Stomach (tissue), 19 donors: ENCODE measurements at places on chromosomes 7 and 10.

DNA sequence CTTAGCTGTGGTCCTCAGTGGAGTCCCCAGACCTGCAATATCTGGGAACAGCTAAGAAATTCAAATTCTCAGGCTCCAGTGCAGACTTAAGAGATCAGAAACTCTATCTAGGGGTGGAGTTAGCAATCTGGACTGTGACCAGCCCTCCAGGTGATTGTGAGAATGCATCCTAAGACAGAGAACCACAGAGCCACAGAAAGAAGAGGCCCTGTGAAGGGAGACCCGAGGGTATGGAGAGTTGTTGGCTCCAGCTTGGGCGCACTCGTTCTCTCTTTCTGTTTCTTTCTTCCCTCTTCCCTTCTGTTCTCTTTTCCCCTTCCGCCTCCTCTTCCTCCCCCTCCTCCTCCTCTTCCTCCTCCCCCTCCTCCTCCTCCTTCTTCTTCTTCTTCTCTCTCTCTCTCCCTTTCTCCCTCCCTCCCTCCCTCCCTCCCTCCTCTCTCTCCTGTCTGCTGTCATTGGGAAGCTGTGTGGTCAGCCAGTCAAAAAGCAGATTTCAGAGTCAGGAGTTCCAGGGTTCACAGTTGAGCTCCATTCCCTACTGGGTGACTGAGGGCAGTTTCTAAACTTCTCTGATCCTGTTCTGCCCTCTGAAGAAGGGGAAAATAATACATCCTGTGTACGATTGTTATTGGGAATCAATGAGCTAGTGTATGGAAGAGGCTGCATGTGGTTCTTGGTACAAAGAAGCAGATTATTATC lies 62.1 kb upstream of the STEAP1B start:
- no peak for DNase-seq

GRCh38 chr7:51325908-51326307 lies 9.3 kb upstream of the COBL start:
- DNase-seq, result no peak

DNA sequence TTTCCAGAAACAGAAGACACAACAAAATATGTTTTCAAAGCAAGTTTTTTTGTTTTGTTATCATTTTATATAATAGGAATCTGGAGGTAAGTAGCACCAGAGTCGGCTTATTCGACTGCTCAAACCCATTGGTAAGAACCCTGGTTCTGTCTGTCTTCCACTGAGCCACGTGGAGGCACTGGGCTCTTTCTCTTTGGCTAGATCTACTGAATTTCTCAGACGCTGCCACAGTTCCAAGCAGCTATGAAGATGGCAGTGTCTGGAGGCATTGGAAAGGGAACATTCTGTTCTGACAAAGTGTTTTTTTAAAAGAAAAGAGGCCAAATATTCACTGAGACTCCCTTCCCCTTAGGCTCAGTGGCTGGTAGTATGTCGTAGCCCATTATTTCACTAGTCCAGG lies 338.8 kb downstream of the NRG3 start:
- DNase-seq, result no peak

GRCh38 chr10:77228559-77228958 lies 409.0 kb downstream of the KCNMA1 start:
- DNase-seq, result peak; percentile 33

- peak; percentile 59 for DNase-seq
These were observed 22.8 kb downstream of the HEPACAM2 start for GRCh38 chr7:93203496-93203895.
